ENCODE measurements at places on chromosomes 7 and 10.

- DNase-seq = no peak
Measured at GRCh38 chr7:142799437-142799835, 28.7 kb downstream of the PRSS2 start.

GRCh38 chr10:70457759-70458305 lies 16.4 kb upstream of the NODAL start:
- DNase-seq = no peak

DNA sequence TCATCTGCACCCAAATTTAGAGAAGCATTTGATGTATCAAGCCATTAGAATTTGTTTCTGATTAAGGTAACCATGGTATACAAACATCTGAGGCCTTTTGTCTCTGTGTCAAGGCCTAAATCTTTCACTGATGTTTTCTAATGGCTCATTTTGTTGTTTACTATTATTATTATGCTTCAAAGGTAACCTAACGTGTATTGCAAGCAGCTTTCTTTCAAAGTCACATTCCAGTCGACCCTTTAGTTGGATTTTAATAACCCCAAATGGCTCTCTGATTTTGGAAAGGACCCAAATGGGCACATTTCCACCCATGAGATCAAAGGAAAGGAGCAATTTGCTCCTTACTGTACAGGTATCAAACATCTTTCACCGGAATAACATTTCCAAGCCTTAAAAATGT lies 46.7 kb upstream of the WNT16 start:
- DNase-seq = no peak

GRCh38 chr7:85191383-85191782 lies 4.5 kb upstream of the SEMA3D start:
- DNase-seq = peak; percentile 43

- peak; percentile 36 for DNase-seq
Measured at GRCh38 chr7:43501870-43502269, 81.0 kb upstream of the STK17A start.

GRCh38 chr10:105691811-105692210 lies 1050.7 kb downstream of the SORCS3 start:
- no peak for DNase-seq

DNA sequence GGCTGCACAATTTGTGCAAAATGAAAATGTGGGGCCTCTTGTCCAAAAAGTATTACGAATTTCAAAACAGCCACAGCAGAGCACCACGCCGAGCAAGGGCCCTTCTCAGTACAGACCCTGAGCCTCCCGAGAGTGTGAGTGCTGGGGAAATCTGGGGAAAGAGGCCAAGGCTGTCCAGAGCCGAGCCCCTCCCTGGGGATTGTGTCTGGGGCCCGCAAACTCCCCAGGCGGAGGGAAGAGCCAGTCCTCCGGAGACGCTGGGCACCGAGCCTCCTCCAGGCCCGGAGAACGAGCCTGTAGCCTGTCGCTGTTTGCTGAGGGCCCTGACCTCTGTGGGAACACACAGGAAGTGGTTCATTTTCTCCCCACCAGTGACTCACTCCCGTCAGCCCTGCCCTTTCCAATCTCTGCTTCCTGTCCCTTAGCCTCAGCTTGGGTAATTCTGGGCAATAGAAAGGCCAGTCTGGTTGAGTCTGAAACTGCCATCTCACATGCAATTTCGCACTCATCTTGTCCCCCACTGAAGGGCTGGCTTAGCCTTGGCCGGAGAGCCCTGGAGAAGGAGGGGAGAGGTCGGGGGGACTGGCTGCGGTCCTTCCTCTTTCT lies 19.5 kb upstream of the GNA12 start:
- DNase-seq = peak; percentile 96
